ENCODE measurements at places on chromosomes 6 and 20. TPM values are rescaled to one million over a fixed set of nuclear protein-coding genes. Genes with fewer than 3 reads are reported as not detected.

DNA sequence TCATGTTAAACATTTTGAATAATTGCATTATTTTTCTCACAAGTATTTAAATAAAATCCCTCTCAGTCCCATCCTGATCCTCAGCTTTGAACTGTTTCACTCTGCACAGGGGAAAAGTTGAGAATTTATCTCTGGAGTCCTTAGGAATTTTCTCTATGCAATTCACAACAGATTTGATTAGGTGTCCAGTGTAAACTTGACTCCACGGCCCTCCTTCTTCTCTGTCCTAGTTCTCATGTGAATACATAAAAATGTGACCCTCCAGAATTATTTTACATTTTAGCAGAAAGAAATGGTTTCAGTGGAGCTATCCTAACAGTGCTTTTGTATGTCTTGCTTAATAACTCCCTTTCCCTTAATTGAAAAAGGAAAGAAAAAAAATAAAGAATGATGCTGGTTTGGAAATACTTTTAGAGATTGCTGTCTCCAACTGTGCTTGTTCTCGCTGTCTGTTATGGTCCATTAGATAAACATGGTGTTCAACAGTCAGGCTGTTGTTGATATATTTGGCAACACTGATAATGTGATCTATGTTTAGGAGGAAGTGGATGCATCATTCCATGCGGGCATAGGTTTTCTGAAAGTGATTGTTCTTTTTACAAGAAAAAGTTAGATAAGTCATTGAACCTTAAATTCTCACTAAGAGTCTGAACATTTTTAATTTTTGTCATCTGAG lies 599.4 kb upstream of the CITED2 start:
- no peak overlapping the region for H3K27ac ChIP-seq
- H3K4me3 ChIP-seq, result no peak overlapping the region
- no peaks in the 10 kb centered on the region for H3K27me3 ChIP-seq
- DNase-seq, result no peak

- no peaks in the 10 kb centered on the region for H3K36me3 ChIP-seq
- no peak for DNase-seq
- H3K27me3 ChIP-seq, result no peaks in the 10 kb centered on the region
- peaks cover 3% of the 10 kb centered on the region for H3K4me1 ChIP-seq
- peak overlapping the region; percentile 27 for H3K4me3 ChIP-seq
These were observed 38.9 kb downstream of the BICRAL start for GRCh38 chr6:42820512-42821340.

GRCh38 chr20:59949911-59950310 lies 8.3 kb upstream of the CDH26 start:
- no peaks in the 10 kb centered on the region for H3K36me3 ChIP-seq
- no peaks in the 10 kb centered on the region for H3K4me1 ChIP-seq
- no peak overlapping the region for H3K4me3 ChIP-seq

DNA sequence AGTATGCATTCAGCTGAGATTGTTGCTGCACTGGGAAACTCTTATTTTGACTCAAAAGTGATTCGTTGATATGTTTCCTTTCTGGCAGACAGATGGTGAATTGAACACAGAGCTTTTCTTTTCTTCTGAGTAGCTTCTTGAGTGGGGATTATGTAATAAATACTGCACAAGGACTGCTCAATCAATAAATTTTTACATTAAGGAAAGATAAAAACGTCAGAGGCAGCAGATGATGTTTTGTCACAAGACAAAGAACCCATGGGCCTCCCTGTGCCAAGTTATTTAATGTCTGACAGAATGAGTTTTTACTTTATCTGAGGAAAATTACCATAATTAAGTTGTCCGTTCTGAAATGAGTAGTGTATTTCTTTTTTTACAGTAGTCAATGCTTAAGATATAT lies 460.3 kb downstream of the UTRN start:
- H3K4me1 ChIP-seq, result no peaks in the 10 kb centered on the region
- no peaks in the 10 kb centered on the region for H3K36me3 ChIP-seq
- H3K27me3 ChIP-seq, result no peaks in the 10 kb centered on the region

GRCh38 chr6:119379809-119380208 lies 30.2 kb upstream of the MAN1A1 start:
- no peak overlapping the region for H3K4me3 ChIP-seq
- no peaks in the 10 kb centered on the region for H3K27me3 ChIP-seq
- no peak overlapping the region for H3K27ac ChIP-seq
- no peak for DNase-seq
- H3K36me3 ChIP-seq, result no peaks in the 10 kb centered on the region

GRCh38 chr6:23180504-23181293 lies 611.3 kb downstream of the HDGFL1 start:
- no peak for DNase-seq
- H3K36me3 ChIP-seq, result no peaks in the 10 kb centered on the region
- no peaks in the 10 kb centered on the region for H3K4me1 ChIP-seq
- H3K4me3 ChIP-seq, result no peak overlapping the region
- H3K27me3 ChIP-seq, result no peaks in the 10 kb centered on the region

DNA sequence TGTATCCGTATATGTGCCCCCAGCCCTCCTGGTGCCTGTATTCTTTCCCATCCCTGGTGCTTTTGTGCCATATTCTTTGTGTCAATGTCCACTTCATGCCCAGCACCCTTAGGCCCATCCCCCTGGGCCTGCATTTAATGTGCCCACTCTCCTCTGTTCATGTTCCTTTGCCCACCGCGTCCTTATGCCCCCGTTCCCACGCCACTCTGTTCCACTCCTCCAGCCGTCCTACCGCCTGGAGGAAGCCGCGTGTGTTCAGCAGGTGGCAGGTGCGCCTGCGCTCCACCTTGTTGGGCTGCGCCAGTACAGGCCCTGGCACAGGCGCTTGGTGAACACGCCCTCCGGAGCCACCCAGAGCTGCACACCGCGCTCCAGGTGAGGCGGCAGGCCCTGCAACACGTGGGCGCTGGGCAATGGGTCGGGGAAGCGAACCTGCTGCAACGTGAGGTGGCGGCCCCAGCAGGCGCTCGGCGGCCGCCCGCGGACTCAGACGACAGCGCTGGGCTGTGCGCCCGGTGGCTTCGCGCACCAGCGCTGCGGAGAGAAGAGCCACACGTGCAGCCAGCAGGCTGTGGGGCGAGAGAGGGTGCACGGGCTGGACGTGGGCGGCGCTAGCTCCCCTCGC lies 4.0 kb upstream of the FOXS1 start:
- peaks cover 22% of the 10 kb centered on the region for H3K27me3 ChIP-seq
- H3K36me3 ChIP-seq, result no peaks in the 10 kb centered on the region
- no peak overlapping the region for H3K27ac ChIP-seq

GRCh38 chr6:13178107-13178506 lies 150.2 kb downstream of the TBC1D7 start:
- H3K4me1 ChIP-seq, result no peaks in the 10 kb centered on the region
- no peaks in the 10 kb centered on the region for H3K27me3 ChIP-seq
- DNase-seq, result no peak
- H3K4me3 ChIP-seq, result no peak overlapping the region
- no peaks in the 10 kb centered on the region for H3K36me3 ChIP-seq
- no peak overlapping the region for H3K27ac ChIP-seq

DNA sequence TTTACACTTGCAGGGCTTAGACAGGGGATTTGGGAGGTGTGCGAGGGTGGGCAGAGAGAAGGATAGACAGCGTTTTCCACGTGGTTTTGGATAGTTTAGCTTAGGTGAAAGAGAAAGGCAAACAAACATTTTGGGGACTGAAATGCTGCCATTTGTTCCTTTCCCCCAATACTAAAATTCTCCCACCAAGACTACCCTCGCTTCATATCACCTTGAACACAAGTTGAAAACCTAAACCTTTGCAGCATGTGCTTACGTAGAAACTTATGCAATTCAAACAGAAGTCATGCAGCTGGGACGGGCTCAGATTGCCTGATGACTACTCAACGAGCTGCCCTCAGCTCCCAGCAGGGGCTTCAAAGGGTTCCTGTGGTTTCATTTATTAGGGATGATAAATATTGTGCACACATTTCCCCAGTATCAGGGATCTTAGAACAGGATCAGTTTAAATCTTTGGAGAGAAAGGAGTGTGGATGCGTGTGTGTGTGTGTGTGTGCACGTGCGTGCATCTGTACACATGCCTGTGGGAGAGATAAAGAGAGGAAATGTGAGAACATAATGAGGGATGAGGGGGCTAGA lies 77.3 kb downstream of the SLC22A23 start:
- H3K4me3 ChIP-seq, result no peak overlapping the region
- no peak for DNase-seq
- peaks cover 12% of the 10 kb centered on the region for H3K4me1 ChIP-seq

DNA sequence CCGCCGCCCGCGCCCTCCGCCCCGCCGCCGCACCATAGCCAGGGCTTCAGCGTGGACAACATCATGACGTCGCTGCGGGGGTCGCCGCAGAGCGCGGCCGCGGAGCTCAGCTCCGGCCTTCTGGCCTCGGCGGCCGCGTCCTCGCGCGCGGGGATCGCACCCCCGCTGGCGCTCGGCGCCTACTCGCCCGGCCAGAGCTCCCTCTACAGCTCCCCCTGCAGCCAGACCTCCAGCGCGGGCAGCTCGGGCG lies 1.5 kb downstream of the FOXC1 start:
- peaks cover 24% of the 10 kb centered on the region for H3K27me3 ChIP-seq
- no peak for DNase-seq
- H3K36me3 ChIP-seq, result no peaks in the 10 kb centered on the region
- peak overlapping the region; percentile 97 for H3K27ac ChIP-seq
- peak overlapping the region; percentile 68 for H3K4me3 ChIP-seq

- no peaks in the 10 kb centered on the region for H3K27me3 ChIP-seq
- DNase-seq, result peak; percentile 83
- peak within 1 kb of the TSS; percentile 85 for H3K27ac ChIP-seq
These were observed at the start of the genes PFDN6 and WDR46 for GRCh38 chr6:33288921-33289783. Gene PFDN6, plus strand, starts transcription at chr6:33289601. Its CDS starts 256 bp downstream, at chr6:33289857. Gene WDR46, minus strand, starts transcription at chr6:33289239. Its CDS starts 69 bp downstream, at chr6:33289170.

DNA sequence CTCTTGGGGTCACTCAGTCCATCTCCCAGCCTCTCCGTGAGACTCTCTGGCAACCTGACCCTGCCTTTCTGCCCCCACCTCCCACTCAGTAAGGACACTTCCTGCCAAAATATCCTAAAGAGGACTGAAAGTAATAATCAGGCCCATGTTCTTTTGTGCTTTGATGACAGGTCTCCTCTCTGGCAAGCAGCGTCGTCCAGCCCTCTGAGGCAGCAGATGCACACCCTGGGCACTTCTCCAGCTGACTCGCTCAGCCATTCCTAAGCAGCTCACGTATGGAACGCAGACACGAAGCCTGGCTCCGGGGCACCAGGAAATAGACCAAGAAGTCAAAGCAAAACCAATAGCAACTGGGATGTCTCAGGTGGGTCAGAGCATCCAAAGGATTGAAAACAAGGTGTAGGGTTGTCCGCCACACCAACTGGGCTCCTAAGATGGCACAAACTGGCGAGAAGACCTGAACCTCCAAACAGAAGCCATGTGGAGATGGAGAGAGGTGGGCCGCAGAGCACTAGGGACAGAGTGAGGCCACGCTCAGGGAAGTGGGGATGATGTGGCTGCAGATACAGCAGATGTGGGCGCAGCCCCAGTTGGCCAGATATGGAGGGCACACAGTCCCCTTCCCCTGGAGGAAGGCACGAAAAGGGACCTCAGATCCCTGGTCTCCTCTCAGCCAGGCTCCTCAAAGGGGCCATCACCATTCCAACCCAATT lies 99.3 kb downstream of the PRND start:
- no peak overlapping the region for H3K27ac ChIP-seq
- peaks cover 3% of the 10 kb centered on the region for H3K27me3 ChIP-seq
- peaks cover 5% of the 10 kb centered on the region for H3K4me1 ChIP-seq
- H3K36me3 ChIP-seq, result no peaks in the 10 kb centered on the region

DNA sequence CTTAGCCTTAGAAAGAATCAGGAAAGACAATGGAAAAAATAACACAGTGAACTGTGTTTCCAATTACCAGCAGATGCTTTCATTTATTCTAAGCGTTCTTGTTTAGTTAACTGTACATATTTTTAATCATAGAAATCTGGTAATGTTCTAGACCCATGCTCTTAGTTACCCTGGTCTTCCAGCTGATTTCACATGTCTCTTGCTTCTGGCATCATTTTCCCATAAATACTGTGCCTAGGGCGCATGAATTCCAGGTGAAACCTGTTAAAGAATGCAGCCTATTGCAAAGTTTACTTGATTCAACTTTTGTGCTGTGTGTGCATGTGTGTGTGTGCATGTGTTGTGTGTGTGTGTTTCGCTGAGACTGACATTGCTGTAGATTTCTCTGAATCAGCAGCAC lies 178.6 kb downstream of the PDE7B start:
- H3K36me3 ChIP-seq, result no peaks in the 10 kb centered on the region
- DNase-seq, result no peak
- no peak overlapping the region for H3K4me3 ChIP-seq
- H3K4me1 ChIP-seq, result no peaks in the 10 kb centered on the region
- H3K27me3 ChIP-seq, result no peaks in the 10 kb centered on the region

DNA sequence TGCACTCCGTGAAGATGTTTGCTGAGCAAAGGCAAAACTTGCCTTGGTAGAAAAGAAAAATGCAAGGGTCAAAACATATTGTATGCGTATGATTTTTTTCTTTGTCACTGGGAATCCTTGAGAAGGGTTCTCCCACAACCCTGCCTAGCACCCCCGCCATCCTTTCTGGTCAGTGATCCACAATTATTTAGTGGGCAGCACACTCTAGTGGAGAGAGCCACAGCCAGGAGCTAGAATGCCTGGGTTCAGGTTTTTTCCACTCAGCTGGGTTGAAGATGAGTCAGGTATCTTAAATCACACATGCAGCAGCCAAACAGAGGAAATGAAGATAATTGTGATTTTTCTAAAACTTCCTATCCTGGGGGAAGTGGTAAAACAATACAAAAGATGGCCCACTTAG lies 243.1 kb downstream of the PKHD1 start:
- no peak overlapping the region for H3K27ac ChIP-seq
- H3K27me3 ChIP-seq, result no peaks in the 10 kb centered on the region
- DNase-seq, result no peak

GRCh38 chr20:664151-664550 lies 11.2 kb upstream of the SRXN1 start:
- H3K36me3 ChIP-seq, result no peaks in the 10 kb centered on the region
- DNase-seq, result no peak
- H3K27me3 ChIP-seq, result peaks cover 90% of the 10 kb centered on the region
- no peak overlapping the region for H3K4me3 ChIP-seq

- no peak for DNase-seq
- no peaks in the 10 kb centered on the region for H3K27me3 ChIP-seq
- H3K4me1 ChIP-seq, result no peaks in the 10 kb centered on the region
- H3K36me3 ChIP-seq, result no peaks in the 10 kb centered on the region
- no peak overlapping the region for H3K4me3 ChIP-seq
- H3K27ac ChIP-seq, result no peak overlapping the region
These were observed 52.7 kb upstream of the FRMD1 start for GRCh38 chr6:168131464-168132415.

DNA sequence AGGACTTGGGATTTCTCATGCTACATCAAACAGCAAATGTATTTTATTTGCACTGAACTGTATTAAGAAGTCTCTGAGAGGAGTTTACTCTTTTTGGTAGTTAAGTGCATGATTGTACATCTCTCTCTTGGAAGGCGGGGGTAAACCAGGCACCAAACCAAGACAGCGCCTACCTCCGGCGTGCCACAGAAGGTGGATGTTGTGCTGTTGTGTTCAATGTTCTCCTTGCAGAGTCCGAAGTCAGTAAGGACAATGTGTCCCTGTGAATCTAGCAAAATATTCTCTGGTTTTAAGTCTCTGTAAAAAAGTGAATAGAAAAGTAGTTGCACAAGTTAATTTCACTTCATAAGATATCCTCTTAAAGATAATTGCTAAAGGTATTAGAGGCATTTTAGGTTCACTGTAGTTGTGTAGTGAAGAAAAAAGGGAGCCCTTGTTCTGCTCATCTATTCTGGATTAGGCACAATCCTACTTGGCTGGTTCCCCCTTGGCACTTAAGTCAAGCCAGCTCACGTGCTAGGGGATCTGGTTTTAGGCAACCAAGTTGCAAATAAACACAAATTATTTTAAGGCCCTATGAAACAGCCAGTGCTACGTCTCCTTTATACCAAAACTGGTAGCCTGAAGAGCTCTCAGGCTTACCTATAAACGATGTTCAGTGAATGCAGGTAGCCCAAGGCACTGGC lies 119.7 kb upstream of the SLC2A12 start:
- peak overlapping the region; percentile 27 for H3K27ac ChIP-seq
- peaks cover 6% of the 10 kb centered on the region for H3K4me1 ChIP-seq
- H3K4me3 ChIP-seq, result peak overlapping the region; percentile 87

Gene HDGFL1
- not detected for total RNA-seq

Gene RAD21L1
- total RNA-seq, result not detected

Gene TFAP2D
- total RNA-seq, result not detected

Gene PLG
- total RNA-seq, result not detected

Gene CFB
- total RNA-seq, result 36.3 TPM

Gene SDCBP2
- 9.8 TPM for total RNA-seq

Data from breast epithelium (tissue), 4 donors.